Effector CD8-positive, alpha-beta T cell (primary cell): ENCODE measurements at places on chromosomes 1 and 21.

DNA sequence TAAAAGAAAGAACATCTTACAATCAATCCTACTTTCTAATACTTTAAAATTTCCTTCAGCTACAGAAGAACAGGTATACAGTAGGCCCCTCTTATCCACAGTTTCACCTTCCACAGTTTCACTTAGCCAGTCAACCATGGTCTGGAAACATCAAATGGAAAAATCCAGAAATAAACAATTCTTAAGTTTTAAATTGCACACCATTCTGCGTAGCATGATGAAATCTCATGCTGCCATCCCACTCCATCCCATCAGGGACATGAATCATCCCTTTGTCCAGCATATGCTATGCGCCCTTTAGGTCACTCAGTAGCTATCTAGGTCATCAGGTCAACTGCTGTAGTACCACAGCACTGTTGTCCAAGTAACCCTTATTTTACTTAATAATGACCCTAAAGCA is 67.7 kb downstream of the HSF2BP start:
- no peak for DNase-seq

- no peak for DNase-seq
These were observed 354.1 kb downstream of the SMYD3 start for GRCh38 chr1:246152986-246153431.

DNA sequence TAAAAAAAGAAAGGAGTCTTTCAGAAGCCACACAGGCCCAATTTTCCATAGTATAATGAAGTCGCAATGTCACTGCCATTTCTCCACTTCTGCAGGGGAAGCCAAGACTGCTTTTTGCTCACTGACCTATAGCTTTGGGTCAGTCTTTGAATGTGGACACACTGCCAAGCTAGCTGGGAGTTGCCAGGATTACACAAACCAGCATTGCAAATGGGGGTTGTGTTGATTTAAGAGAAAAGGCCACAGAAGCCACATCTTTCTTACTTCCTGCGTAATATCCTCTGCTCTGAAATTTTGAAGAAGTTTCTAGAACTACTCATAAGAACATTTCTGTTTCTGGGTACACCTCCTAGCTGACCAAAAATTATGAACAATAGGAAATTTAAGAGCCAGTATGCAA is 45.8 kb upstream of the SAMSN1 start:
- DNase-seq: no peak

DNA sequence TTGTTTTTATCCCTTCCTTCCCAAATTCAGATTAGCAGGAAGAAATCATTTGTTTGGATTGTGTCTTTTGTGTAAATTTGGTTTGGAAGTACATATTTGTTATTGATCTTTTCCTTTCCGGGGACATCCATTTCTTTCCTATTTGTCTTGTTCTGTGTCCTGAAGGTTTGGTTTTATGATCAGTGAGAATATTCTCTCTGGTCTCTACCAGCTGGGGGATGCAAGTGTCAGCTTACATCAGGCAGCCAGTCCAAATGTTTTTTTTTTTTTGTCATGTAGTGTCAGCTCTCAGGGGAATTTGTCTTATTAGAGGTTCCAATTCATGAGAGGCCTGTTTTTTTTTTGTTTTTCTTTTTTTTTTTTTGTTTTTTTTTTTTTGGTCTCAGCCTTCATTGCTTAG is 479.2 kb upstream of the LRRC7 start:
- DNase-seq: no peak

DNA sequence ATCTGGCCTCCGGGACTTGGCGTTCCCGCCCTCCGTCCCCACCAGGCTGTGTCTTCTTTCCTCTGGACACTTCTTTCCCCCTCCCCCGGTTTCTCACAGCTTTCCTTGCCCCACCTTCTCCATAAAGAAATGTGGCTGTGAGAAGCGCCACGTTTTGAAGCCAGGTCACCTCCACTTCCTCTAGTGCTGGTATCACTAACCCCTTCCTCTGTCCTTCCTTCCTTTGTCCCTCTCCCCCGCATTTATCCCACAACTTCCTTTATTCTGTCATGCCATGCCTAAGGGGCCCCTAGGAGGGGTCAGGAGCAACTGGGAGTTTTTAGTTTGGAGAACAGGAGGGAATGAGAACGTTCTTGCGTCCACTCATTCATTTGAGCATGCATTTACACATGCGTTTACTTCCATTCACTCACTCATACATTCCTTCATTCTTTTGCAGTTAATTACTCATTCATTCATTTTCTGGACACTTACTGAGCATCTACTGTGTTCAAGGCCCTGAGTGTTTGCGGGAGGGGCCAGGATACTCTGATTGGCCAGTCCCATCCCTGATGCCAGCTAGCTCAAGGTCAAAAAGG is 5.0 kb upstream of the ACOT11 start:
- DNase-seq: no peak

GRCh38 chr1:110155878-110156522 is 5.7 kb downstream of the SLC6A17 start:
- no peak for DNase-seq

GRCh38 chr1:16013220-16013907 is 4.5 kb downstream of the HSPB7 start:
- no peak for DNase-seq

GRCh38 chr1:10429868-10430215 is 391 bp upstream of the CENPS start:
- no peak for DNase-seq

GRCh38 chr1:12409681-12410080 is 179.9 kb downstream of the VPS13D start:
- DNase-seq: no peak

- no peak for DNase-seq
These were observed 195.6 kb upstream of the C1orf105 start for GRCh38 chr1:172224871-172225270.

DNA sequence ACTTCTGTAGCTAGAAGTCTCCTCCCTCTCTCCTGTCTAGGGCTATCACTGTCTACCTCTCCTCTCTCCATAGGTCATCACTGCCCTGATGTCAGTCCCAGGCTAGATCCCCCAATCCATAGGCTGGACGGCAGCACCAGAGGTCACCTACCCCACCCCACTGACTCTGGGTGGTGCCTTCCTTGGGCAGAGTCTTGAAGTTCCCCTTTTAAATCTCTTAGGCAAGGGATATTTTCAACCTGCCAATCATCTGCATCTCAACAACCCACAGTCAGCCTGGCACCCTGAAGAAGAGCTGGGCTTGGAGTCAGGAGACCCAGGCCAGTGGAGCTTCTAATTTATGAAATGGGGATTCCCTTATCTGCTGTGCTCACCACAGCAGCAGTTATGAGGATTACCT is 13.2 kb downstream of the MYBPH start:
- no peak for DNase-seq

DNA sequence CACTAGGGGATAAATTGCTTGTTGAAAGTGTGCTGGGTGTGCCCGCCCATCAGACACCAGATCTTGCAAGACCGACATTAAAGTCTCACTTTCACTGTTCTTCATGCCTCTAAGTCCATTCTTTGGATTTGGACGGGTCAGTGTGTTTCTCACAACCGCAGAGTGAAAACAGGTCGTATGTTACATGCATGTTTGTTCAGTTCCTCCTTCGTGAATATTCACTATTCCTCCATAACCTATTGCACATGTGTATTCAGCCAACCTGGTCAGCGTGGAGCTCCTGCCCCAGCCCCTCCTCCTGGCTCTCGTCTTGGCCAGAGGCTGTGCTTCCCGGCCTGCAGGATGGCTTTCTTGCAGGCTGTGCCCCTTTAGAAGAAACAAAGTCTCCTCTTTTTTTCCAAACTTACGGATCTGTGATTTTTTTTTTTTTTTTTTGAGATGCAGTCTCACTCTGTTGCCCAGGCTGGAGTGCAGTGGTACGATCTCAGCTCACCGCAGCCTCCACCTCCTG is 2.2 kb upstream of the KRTAP10-6 start:
- no peak for DNase-seq

GRCh38 chr1:236438614-236439013 is 44.5 kb downstream of the EDARADD start:
- DNase-seq: no peak

GRCh38 chr1:35361638-35362037 is 93.1 kb downstream of the ZMYM4 start:
- DNase-seq: no peak

DNA sequence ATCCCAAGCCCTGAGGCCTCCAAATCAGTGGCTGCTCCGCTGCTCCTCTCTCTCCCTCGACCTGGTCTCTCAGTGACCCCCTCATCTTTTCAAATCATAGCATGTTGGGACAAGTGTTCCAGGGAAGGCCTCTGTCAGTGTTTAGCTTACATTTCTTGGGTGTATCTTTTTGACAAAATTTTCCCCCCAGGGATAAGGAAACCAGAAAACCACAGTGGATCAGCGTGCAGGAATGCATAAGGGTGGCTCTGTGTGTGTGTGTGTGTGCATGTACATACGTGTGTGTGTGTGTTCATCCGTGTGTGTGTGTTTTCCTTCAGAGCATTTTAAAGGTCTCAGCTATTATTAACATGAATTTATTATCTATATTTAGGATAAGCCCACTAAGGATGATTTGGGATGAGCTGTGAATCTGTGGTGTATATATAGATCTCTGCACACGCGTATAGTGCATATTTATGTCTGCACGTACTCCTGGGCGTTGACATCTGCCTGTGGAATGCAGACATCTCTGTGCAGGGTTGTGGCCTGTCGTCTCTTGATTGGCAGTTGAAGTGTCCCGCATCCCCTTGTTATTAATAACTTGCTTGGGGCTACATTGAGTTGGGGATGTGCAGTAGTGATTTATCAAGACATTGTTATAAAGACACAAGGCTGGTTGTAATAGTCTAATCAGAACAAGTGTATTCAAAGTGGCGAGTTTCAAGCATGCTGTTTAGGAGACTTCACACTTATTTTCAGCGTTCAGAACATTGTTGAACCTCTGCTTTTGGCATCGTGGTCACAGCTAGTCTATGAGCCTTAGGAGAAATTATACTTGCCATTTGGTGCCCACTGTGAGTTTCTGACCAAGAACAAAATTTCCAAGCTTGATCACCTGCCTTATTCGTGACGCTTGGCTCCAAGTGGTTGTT is 55.6 kb downstream of the GALNT2 start:
- DNase-seq: no peak

DNA sequence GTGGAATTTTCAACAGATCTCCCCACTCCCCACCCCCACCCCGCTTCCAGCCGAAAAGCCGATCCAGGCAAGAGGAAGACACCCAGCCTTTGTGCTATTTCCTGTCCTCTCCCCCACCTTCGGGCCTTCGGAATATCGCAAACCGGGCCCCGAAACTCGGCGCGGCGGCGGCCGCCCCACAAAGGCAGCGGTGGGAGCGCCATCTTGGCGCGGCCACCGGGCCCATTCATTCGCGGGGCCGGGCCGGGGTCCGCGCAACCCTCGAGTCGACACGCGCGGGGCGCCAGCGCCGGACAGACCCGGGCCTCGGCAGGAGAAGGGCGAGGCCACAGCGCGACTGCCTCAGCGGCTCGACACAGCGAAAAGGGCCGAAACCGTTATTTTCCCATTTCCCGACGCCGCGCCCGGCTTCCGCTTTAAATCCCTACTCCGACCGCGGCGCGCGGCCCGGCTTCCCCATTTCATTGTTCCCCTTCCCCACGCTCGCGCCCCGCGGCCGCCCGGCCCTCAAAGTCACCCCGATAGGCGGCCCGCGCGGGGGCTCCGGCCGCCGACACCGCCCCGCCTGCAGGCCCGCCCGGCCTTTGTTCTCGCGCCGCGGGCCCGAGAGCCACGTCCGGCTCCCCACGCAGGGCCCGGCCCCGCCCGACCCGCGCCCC is 911 bp downstream of the GNB1 start:
- DNase-seq: peak; percentile 22

DNA sequence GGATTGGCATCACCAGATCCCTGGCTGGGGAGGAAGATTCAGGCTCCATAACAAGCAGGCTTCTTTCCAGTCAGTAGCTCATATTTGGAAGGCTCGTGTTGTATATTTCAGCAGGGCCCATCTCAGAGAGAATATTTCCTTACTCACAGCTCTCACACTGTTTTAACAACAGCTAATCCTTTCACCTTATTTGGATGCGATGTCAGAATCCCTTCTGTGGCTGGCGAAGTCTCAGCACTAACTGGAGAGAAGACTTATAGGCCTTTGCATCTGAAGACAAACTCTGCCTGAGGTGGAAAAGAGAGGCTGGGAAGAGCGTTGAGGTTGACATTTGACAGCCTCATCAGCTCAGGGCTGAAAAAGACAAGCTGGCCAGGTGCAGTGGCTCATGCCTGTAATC is 47.2 kb upstream of the CAPZB start:
- DNase-seq: no peak

GRCh38 chr1:3070644-3071564 is 1.9 kb downstream of the PRDM16 start:
- DNase-seq: no peak

- DNase-seq: no peak
These were observed 18.4 kb downstream of the JUN start for GRCh38 chr1:58765441-58765840.

DNA sequence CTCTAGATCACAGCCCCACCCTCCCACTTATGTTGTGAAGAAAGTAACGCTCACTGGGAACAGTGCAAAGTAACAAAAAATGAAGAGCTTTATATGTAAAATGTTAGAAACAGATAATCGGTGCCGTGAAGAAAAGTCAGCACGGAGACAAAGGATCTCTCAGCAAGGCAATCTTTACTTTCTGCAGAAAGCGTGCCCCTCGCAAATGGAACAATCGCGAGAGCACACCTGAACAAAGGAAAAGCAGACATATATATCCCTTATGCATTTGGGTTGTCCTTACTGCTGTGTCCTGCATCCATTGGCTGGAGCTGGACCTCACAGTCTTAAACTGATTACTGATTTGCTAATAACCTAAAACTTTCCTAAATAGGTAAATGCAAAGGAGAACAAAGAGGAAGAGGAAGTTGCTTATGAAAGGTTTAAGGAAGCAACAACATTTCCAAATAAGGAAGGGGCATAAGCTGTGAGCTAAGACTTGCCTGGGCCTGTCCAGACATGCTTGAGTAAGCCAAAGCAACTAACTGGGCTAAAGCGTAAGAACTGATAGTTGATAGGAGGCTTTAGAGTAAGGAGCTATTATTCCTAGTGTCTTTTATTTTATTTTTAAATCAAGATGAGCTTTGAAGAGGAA is 89.7 kb downstream of the GTF2B start:
- DNase-seq: no peak

- no peak for DNase-seq
These were observed 559 bp downstream of the RBBP4 start for GRCh38 chr1:32651461-32652073.

DNA sequence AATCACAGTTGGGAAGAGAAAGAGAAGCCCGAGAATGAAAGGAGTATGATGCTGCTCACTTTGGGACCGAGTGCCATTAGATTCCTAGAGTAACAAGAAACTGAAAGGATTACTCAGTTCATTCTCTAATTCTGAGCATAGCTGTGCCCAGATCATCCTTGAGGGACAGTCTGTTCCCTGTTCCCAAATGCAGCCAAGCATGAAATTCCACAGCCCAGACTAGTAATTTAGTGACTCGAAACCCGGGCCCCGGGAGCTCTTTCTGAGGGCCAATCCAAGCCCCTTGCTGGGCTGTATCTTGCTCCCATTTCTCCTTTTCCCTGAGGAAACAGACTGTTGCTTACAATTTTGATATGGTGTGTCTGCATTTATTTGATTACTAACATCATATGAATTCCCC is 30.0 kb upstream of the ETS2 start:
- no peak for DNase-seq

GRCh38 chr21:20306836-20307235 is 691.4 kb upstream of the NCAM2 start:
- no peak for DNase-seq

- peak; percentile 36 for DNase-seq
These were observed 458 bp upstream of the ALPL start for GRCh38 chr1:21508580-21509350.

- no peak for DNase-seq
These were observed 113.9 kb upstream of the ZNF648 start for GRCh38 chr1:182175361-182175931.
